ENCODE measurements at places on chromosomes 7 and 10.

DNA sequence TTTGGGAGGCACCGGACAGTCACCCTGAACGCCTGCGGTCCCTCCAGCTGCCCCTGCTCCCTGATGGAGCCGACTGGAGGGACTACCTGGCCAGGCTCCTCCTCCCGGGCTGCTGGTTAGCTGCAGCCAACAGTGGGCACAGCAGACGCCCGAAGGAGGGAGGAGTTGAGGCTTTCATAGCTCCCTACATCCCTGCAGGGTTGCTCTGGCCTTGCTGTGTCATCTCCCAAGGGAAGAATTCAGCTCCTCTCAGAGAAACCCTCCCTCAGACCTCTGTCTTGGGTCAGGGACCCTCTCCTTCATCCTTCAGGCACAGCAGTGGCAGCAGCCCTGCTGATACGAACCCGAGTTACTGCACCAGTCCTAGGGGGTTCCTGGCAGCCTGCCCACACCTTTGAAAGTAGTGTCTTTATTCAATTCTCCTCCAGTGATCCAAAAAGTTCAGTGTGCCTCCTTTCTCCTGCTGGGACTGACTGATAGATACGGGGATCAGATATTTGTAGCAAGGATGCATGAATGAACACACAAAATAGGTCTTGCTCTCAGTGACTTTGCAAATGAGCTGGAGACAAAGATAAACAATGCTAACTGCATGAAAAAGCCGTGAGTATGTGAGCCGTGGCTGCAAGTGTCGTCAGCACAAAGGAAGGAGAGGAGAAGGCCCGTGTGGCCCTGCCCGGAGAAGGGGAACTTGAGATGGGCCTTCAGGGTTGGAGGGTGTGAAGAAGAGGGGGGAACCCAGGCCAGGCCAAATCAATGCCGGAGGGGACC is 136.6 kb downstream of the PRKAG2 start:
- no peak for DNase-seq

DNA sequence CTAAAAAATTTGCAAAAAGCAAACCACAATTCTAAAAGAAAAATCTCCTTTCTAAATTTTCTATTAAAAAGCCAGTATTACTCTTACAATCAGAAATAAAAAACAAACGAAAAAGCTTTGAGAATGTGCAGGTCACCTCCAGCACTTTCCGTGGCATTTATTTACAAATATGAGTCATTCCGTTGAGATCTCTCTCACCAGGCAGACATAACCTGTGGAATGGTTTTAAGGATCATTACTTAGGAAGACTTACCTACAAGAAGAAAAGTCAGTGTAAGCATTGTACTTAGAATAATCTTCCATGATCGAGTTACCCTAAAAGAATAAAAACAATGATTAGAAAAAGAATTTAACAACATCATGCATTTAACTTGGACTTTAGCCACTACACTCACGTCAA is 3.3 kb downstream of the SUN3 start:
- no peak for DNase-seq

GRCh38 chr7:64310426-64310825 is 3.3 kb upstream of the ZNF736 start:
- DNase-seq = no peak

GRCh38 chr7:106893591-106893990 is 28.5 kb downstream of the PIK3CG start:
- DNase-seq = no peak

- DNase-seq = no peak
Measured at GRCh38 chr10:30189238-30189580, 129.8 kb upstream of the JCAD start.

GRCh38 chr7:143811-144453 is 48.4 kb upstream of the FAM20C start:
- no peak for DNase-seq

GRCh38 chr7:156625580-156625979 is 15.0 kb upstream of the RNF32 start:
- no peak for DNase-seq

DNA sequence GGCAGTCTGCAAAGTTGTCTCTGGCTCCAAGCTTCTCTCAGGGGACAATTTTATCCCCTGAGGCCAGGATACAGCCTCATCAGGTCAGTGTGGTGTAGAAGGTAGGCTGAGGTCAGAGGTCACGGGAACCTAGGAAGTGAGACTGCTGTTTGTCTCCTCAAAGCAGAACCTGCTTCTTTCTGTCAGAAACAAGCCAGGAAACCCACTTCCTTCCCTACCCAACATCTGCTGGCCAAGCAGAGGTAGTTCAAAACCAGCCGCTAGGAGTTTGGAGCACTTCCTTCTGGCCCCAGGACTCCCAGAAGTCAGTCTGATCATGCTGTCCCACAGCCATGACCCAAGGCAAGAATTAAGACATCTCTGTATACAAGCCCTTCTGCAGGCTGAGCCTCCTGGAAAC is 12.2 kb downstream of the CLRN3 start:
- no peak for DNase-seq

- DNase-seq = no peak
Measured at GRCh38 chr10:10959666-10960065, 58.0 kb upstream of the CELF2 start.

DNA sequence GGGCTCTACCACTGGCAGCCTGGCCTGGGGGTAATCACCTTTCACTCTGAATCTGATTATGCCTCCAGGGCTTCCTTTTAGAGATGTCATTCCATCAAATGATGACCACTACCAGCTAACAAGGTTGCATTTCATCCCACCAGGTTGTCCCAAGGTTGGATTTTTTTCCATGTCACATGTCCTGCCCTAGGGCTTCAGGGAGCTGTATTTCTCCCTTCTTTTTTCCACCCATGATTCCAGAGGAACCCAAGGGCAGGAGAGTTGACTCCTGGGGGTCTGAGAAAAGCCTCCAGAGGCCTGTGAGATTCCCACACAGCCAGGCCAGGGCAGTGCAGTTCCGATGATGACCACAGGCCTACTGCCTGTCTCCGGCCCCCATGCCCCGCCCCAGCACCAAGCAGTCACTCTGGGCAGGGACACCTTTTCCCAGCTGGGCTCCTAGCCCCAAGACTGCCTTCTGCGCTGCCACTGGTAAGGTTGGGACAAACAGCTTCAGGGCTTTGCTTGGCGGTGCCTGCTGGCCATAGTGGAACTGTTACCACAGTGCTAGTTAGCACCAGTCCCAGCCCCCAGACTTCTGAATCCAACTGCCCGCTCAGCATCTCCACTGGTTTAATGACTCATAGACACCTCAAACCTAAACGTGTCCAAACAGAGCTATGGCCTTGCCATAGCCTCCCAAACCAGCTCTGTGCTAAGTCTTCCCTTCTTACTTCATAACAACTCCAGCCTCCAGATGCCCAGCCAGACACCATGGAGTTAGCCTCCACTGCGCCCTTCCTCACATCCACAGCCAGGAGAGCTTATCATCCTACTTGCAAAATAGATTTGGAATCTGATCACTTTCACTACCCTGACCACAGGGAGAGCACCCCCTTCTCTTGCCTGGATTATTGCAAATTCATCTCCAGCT is 133.7 kb downstream of the ARHGAP22 start:
- DNase-seq = no peak

GRCh38 chr7:142482891-142483658 is 225.2 kb upstream of the PRSS58 start:
- DNase-seq = no peak

DNA sequence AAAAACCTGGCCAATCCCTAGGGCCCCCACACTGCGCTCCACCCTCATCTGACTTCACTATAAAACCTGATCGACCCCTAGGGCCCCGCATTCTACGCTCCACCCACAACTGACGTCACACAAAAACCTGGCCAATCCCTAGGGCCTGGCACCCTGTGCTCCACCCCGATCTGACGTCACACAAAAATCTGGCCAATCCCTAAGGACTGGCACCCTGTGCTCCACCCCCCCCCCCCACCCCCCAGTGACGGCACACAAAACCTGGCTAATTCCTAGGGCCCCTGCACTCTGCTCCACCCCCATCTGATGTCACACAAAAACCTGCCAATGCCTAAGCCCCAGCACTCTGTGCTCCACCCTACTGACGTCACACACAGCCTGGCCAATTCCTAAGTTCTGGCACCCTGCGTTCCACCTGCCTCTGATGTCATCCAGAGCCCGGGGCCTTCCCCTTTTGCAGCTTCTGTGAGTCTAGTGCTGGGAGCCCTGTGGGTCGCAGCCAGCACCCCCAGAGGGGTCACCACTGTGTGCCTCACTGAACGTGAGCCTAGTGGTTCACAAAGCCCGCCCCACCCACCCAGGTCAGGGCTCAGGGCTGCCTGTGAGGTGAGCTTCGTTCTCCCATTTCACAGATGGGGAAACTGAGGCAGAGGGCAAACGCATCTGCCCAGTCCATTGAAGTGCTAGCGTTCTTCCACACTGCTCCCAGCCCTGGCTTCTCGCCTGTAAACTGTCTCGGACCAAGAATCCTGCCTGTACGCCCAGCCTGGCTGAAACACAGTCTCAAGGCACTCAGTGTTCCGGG is 40.6 kb downstream of the MICALL2 start:
- DNase-seq = no peak

DNA sequence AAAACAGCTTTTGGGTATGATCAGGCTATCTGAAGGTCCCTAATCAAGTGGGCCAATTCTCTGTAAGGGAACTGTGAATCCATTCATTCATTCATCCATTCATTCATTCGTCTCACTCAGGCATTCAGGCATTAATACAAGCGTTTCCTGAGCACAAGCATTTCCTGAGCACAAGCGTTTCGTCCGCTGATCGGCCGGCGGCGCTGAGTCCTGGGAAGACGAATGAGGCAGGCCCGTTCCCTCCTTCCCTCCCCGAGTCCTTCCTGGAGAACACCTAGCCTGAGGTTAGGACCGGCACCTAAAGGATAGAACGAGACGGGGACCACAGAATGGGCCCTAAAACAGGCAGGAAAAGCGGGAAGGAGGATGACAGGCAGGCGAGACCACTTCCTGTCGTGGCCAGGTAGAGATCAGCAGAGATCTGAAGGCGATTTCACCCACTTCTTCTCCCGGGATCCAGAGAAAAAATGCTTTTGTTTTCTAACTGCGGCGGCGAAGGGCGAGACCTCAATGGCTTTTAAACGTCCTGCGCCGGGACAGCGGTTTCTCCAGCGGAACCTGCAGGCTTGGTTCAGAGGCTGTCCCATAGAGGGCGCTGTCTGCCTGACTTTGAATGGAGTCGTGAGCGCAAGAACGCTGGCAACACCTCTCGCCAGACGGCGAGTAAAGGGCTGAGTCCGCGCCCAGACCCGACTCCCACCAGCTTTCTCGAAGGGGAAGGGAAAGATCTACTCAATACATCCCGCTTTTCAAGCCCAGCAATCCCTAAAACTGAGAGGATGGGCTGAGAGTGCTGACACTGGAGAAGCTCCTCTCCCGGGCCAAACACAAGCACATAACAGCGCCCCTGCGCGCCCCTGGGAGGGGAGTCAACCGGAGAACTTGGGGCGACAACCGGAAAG is 2.9 kb upstream of the HMX3 start:
- no peak for DNase-seq

DNA sequence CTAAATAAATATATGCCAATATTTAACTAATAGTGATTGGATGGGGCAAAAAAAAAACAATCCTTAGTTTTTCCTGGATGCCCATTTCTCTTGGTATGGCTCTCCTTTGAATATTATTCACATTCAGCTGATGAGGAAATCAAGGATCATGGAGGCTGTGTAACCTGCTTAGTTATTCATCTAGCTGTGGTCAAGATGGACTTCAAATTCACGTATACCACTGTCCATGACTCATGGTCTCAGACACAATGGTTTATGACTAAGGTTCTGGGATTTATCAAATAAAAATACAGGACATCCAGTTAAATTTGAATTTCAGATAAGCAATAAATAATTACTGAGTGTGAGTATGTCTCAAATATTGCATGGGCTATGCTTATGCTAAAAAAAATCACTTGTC is 191.5 kb upstream of the CELF2 start:
- no peak for DNase-seq

- DNase-seq = no peak
Measured at GRCh38 chr7:28078036-28078901, 102.3 kb downstream of the JAZF1 start.

DNA sequence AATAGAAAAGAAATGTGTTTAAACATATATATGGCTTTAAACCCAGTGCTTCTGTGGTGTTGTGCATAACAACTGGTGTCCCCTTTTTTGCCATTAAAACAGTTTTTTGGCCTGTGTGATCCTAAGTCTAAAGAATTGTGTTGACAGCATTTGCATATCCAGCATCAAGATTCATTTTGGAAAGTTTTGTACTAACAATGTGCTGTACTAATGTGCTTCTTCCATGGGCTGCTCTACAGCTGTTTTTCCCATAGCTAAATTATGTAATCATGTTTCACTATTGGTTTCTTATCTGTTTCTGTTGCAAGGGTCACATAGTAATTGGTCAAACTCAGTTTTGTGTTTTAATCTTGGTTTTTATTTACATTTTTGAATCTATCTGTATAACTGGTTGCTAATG is 5.5 kb downstream of the CNNM2 start:
- no peak for DNase-seq

DNA sequence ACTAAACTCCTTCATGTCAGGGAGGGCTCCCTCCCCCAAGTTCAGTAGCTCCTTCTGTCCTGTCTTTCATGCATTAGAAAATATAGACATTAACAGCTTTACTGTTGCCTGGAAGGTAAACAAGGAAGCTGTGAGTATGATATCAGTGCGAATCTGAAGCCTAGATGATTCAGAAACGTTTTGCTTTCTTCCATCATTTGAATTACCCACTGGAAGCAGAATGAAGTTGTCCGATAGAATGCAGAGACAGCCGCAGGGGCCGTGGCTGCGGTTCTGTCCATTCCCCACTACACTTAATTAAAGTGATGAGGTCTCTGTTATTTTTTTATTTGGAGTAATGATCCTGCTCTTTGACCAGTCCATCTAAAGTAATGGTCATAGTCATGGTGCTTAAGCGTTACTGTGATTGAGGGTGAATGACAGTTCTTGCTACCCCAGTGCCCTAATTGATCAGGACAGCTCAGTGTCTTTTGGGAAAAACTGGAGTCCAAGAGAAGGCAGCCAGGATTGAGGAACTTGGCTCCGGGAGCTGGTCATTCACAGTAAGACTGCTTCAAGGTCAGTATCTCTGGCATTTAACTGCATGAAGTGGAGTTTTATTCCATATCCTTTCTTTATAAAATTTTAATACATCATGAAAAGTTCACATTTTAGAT is 69.9 kb downstream of the PTPRE start:
- no peak for DNase-seq

DNA sequence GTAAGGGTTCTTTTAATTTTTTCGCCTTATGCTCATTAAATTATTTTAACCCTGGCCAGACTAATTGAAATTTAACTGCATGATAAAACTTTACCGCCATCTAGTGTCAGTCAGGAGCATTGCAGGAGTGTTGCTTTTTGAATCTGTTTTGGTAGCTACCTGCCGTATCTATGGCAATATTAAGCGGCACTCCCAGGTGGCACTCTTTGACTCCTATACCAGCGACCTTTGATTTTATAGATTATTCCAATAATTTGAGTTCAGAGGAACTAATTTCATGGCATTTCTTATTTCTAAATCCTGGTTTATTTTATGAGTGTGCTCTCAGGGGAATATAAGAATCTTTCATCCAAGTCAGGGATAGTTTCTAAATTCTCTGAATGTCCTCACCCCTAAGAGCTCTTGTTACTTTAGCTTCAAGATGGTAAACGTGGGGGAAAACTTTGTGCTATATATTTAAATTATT is 198.9 kb downstream of the REEP3 start:
- no peak for DNase-seq

All from brain pericyte (primary cell).